ENCODE measurements at places on chromosomes 3 and 15. TPM values are rescaled to one million over a fixed set of nuclear protein-coding genes. Genes with fewer than 3 reads are reported as not detected.
A peak's percentile ranks its signal among the peaks of the same experiment; 100 is the strongest.

Gene CHRNA3
- 1.3 TPM for total RNA-seq

Gene GRM7
- total RNA-seq: 0.82 TPM

Gene CERS3
- total RNA-seq: not detected

DNA sequence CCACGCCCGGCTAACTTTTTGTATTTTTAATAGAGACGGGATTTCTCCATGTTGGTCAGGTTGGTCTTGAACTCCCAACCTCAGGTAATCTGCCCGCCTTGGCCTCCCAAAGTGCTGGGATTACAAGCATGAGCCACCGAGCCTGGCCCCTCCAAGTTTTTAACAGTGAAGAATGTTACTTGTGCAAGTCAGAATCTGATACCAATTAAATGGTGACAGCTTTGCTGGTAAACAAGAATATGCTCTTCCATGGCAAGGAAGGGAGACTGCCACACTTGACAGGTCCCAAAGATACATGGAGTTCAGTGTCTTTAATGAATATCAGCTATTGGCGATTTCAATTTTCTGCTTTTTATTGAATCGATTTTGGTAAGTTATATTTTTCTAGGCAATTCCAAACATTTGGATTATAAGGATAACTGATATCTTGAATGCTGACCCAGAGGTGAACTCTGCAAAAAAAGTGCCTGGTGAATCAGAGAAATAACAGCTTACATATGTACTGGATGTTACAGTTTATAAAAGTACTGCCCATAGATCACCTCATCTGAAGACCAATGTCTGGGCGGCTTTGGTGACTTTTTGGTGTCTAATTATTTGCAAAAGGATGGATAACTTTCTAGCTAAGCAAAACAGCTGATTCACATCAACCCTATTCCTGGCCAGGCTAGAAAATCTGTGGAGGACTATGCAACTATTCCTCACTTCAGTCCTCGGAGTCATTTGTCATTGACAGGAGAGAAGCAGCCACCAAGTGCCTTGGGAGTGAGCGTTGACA, 1.2 kb downstream of the PARP16 start:
- no peaks in the 10 kb centered on the region for H3K36me3 ChIP-seq
- no peak for DNase-seq
- peak overlapping the region; percentile 85 for H3K4me3 ChIP-seq
- H3K4me1 ChIP-seq: no peaks in the 10 kb centered on the region

DNA sequence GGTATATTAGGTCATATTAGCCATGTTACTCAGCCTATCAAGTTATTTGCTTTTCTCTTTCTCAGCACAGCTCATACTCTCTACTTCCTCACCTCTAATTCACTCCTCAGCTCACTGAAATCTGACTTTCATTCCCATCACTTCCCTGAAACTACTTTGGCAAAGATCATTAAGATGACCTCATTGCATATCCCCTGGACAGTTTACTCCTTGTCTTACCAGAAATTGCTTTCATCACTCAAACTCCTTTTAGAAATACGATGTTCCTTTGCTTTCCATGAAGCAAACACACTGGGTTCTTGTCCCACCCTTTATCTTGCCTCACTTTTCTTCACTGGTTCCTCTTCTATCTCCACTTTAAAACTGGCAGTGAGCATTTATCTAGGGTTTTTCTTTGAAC, 354.4 kb downstream of the TUSC7 start:
- no peaks in the 10 kb centered on the region for H3K4me1 ChIP-seq
- no peaks in the 10 kb centered on the region for H3K36me3 ChIP-seq
- no peak for DNase-seq
- no peak overlapping the region for H3K27ac ChIP-seq

GRCh38 chr15:63324770-63325169, 47.4 kb downstream of the APH1B start:
- no peaks in the 10 kb centered on the region for H3K36me3 ChIP-seq
- no peak overlapping the region for H3K4me3 ChIP-seq
- no peak overlapping the region for H3K27ac ChIP-seq
- H3K4me1 ChIP-seq: no peaks in the 10 kb centered on the region
